Effector CD8-positive, alpha-beta T cell (primary cell): ENCODE measurements at places on chromosomes 11 and 22.

DNA sequence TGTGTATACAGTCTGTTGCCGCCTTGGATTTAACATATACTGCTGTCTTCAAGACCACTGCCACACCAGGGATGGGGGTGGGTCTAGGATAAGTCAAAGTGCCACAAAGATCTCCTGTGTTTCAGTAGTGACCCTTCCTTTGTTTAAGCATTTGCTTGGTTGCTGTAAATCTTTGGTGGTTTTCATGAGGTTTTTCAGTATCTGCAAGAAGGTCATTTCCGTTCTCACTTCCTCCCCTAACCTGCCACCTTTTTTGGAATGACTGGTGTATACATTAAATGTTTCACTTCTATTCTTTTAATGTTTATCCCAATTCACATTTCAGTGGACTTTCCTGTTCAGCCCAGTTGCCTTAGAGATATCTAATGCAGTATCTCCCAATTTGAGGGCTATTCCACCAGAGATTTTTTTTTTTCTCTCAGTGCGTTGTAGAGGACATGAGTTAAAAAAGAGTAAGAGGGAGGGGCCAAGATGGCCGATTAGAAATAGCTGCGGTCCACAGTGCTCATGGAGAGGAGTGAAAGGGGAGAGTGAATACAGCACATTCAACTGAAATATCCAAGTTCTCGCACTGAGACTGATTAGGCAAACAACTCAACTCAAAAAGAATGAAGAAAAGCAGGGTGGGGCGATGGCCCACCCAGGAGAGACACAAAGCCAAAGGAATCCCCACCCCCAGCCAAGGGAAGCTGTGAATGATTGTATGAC lies 43.2 kb downstream of the USP47 start:
- DNase-seq: no peak

GRCh38 chr11:121929581-121929980 lies 186.4 kb downstream of the BLID start:
- DNase-seq: no peak

DNA sequence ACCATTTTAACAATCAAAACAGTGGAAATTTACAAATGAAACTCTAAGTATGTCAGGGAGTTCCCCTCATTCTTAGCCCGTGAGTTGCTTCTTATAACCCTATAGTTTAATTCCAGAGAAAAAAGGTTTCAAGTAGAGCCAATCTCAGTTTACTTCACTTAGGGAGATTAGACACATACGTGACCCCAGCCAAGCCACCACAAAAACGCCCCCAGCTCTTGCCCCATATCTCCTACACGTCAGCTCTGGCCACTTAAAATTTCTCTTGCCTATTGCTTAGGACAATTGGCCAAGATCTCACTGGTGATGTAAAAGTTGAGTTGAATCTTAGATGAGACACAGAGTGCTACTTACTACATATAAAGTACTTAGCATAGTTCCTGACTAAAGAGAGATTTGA lies 166.4 kb downstream of the ETS1 start:
- no peak for DNase-seq

GRCh38 chr22:36977401-36977861 lies 41.8 kb downstream of the TST start:
- peak; percentile 74 for DNase-seq

DNA sequence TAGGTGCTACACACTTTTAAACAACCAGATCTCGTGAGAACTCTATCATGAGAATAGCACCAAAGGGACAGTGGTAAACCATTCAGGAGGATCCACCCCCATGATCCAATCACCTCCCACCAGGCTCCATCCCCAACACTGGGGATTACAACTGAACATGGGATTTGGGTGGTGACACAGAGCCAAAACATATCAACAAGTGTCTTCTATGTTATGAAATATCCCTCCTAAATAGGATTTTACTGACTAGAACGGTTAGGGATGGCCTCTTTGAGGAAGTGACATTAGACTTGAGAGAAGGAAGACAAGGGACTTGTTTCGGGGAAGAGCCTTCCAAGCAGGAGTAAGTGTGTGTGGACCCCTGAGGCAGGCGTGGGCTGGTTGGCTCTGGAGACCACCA lies 11.9 kb upstream of the MRPL11 start:
- no peak for DNase-seq

DNA sequence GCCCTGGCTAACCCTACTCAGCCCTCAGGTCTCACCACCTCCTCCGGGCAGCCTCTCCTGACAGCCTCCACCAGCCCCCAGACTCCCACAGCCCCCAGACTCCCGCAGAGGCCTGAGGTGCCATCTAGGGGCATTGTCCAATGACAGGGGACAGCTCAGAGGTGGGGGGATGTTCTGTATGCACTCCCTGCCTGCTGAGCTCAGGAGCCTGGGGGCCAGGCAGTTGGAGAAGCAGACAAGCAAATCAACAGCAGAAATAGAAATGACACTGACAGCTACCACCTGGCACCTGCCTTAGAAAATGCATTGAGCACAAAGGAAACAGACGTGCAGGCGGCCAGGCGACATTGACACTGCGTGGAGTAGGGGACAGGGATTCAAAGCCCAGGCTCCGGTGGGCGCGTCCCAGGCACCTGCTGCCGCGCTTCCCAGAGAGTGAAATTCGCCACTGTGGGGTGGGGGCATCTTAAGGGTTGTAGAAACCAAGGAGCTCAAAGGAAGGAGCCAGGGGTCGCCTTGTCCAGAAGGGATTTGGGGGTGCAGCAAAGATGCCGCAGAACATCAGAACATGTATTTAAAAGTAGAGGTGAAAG lies 22.5 kb upstream of the WNT7B start:
- DNase-seq: no peak

DNA sequence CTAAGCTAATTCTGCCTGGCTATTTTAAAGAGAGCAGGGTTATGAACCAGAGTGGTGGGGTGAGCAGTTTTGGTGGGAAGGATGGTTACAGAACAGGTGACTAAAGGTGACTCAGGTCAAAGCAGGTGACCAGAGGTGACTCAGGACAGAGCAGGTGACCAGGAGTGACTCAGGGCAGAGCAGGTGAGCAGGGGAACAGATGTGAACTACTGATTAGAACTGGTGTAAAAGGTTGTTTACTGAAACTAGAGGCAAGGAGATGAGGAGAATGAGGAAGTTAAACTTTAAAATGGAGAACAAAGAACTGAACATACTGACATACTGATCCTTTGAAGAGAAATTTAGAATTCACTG lies 15.4 kb upstream of the HYLS1 start:
- no peak for DNase-seq

DNA sequence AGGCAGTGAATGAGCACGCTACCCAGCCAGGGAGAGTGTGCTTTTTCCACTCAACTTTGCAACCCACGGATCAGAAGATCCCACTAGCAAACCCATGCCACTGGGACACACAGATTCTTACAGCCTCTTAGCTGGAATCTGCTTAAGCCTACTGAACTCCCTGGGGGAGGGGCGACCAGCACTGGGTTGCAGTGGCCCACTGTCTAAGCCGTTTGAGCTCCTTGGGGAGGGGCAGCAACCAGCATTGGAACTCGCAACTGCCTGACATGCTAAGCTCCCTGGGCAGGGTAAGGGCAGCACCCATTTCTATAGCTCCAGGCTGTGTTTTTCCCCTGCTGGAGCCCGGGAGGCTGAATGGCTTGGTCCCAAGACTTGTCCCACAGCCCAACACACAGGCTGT lies 99.6 kb downstream of the FAM168A start:
- DNase-seq: no peak

- no peak for DNase-seq
These were observed 15.1 kb downstream of the ST14 start for GRCh38 chr11:130174642-130175041.

GRCh38 chr11:46382646-46383403 lies 1.4 kb downstream of the MDK start:
- DNase-seq: no peak

DNA sequence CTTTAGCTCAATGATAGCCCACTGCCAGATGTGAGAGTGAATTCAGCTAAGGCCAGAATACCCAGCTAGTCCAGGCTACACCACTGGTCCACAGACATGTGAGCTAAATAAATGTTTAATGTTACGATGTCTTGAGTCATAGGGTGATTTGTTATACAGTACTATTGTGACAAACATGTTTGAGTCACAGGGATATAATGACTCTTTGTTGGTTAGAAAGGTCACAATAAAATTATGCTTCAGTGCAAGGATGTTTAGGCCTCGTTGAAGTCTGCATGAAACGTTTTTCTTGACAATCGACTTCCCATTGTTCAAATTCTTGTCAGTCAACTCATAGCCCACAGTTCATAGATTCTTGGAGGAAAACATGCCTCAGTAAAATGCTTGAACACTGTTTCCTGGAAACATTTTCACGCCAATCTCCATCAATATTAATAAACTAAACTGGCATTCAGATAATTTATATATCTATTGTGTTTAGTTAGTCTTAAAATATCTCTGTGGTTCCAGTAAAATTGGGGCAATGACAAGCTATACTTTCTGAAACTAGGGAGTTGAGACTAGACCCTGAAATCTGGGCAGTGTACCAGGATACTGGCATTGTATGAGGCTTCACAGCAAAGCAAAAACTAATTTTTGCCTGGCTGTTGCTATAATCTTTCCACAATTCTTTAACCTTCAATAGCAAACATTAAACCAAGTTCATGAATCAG lies 650.8 kb upstream of the KIRREL3 start:
- no peak for DNase-seq

DNA sequence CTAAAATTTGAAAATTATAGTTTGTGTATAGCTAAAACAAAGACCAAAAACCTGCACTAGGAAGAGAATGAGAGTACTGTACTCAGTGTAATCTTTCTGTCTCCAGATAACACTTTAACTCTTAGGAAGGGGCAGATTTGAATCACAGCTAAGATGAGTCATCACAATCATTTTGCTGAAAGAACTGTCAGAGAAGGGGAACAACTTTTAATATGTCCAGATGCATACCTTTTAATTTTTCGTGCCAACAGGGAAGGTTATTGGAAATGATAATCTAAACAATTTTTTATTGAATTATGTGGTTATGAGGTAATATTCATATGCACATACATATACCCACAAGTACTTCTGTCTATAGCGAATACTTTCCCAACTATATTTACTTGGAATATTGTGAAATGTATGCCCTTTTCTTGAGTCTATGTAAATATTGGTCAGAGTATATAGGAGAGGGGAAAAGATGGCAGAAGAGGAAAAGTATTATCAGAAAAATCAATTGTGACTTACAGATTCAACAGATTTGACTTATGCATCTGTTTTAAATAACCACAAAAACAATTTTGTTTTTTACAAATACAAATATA lies 51.1 kb upstream of the MUC15 start:
- no peak for DNase-seq

DNA sequence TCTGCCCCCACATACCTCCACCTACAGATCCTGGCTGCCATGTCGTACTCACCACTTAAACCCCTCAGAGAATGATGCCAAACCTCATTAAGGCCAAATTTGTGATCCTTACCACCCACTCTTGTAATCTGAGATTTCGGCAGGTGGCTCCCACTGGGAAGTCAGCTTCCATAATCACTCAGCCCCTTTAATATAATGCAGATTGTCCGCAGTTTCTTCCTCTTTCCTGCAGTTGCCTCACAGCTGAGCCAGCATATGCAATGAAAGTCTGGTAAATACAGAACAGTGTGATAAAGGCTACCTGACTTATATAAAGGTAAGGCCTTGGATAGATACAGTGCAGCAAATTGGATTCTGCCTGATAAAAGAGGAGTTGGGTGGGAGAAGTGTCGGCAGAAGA lies 515.2 kb upstream of the TENM4 start:
- DNase-seq: no peak
